ENCODE measurements at places on chromosomes 3 and 15.

DNA sequence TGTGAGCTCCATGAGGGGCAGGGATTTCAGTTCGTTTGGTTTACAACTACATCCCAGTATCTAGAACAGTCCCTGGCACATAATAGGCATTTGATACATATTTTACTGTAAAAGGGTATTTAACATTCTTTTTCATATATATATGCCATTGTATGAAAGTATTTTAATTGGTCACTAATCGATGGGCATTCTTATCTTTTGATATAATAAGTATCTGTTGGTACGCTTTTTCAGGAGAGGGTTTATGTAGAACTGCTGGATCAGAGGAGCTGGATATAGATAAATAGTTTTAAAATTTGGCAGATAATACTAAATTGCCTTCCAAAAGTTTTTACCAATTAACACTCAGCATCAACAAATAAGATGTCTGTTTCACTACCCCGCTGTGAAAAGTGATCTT, 978 bp upstream of the RSL24D1 start:
- H3K27me3 ChIP-seq = no peaks in the 10 kb centered on the region
- peaks cover 15% of the 10 kb centered on the region for H3K4me1 ChIP-seq
- no peak for DNase-seq
- H3K27ac ChIP-seq = no peak overlapping the region
- peak overlapping the region; percentile 80 for H3K4me3 ChIP-seq

GRCh38 chr3:99780749-99781148, 36.9 kb upstream of the CMSS1 start:
- no peak for DNase-seq
- no peak overlapping the region for H3K4me3 ChIP-seq
- H3K27me3 ChIP-seq = no peaks in the 10 kb centered on the region
- no peaks in the 10 kb centered on the region for H3K4me1 ChIP-seq
- no peaks in the 10 kb centered on the region for H3K36me3 ChIP-seq

GRCh38 chr15:97759363-97759762, 201.1 kb upstream of the ARRDC4 start:
- DNase-seq = no peak
- H3K4me3 ChIP-seq = no peak overlapping the region
- no peak overlapping the region for H3K27ac ChIP-seq
- H3K27me3 ChIP-seq = peaks cover 10% of the 10 kb centered on the region

GRCh38 chr3:151198849-151199248, 4.2 kb downstream of the GPR171 start:
- H3K27me3 ChIP-seq = no peaks in the 10 kb centered on the region
- H3K27ac ChIP-seq = no peak overlapping the region
- no peak overlapping the region for H3K4me3 ChIP-seq
- H3K36me3 ChIP-seq = no peaks in the 10 kb centered on the region

GRCh38 chr3:127258733-127259132, 29.1 kb downstream of the PRR20G start:
- no peaks in the 10 kb centered on the region for H3K36me3 ChIP-seq
- H3K4me1 ChIP-seq = no peaks in the 10 kb centered on the region
- DNase-seq = no peak
- no peak overlapping the region for H3K4me3 ChIP-seq
- no peaks in the 10 kb centered on the region for H3K27me3 ChIP-seq
- H3K27ac ChIP-seq = no peak overlapping the region

DNA sequence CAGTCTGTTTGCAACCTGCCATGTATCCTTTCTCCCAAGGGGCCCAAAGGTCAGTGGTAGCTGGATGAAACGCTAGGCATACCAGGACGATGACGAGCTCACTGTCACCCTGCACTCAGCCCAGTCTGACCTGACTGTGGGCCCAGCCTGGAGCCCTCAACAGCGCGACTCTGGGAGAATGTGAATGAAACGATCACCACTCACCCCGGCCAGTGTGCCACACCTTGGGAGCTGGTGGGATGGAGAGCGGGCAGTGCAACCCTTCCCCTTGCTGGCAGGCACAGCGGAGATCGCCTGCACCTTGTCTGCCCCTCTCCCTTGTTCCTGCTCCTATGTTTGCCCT, 27.2 kb downstream of the SRPRB start:
- H3K27ac ChIP-seq = no peak overlapping the region
- no peaks in the 10 kb centered on the region for H3K36me3 ChIP-seq

DNA sequence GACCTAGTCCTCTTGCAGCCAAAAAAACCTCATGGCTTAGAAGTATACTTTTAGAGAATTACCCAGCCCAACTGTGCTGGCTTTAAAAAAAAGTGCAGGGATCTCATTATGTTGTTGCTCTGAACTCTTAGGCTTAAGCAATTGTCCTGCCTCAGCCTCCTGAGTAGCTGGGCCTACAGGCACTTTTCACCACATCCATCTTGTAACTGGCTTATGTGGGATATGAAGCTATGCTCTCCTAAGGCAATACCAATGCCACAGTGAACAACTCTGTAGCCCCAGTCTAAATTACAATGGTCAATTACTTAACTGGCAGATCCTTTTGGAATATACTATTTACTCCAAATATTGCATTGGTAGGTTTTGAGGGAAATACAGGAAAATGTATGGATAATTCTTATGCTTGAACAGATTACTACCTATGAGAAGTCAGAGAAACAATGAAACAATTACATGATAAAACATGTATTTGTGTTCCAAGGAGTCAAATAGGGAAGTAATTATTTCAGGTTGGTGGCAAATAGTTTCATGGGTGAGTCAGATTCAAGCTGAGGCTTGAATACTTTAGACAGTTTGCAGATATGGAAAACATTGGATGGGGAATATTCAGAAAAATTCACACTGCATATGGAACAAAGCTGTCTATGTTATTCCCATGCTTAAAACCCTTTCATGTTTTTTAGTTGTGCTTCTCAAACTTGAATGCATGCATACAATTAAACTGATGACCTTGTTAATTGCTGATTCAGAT, 34.6 kb upstream of the GPR149 start:
- no peaks in the 10 kb centered on the region for H3K27me3 ChIP-seq
- H3K4me3 ChIP-seq = no peak overlapping the region
- no peak for DNase-seq
- H3K4me1 ChIP-seq = no peaks in the 10 kb centered on the region

- DNase-seq = no peak
- no peaks in the 10 kb centered on the region for H3K36me3 ChIP-seq
- no peaks in the 10 kb centered on the region for H3K27me3 ChIP-seq
- H3K27ac ChIP-seq = no peak overlapping the region
- no peak overlapping the region for H3K4me3 ChIP-seq
Observed at GRCh38 chr15:94587113-94587512, 355.8 kb downstream of the MCTP2 start.

DNA sequence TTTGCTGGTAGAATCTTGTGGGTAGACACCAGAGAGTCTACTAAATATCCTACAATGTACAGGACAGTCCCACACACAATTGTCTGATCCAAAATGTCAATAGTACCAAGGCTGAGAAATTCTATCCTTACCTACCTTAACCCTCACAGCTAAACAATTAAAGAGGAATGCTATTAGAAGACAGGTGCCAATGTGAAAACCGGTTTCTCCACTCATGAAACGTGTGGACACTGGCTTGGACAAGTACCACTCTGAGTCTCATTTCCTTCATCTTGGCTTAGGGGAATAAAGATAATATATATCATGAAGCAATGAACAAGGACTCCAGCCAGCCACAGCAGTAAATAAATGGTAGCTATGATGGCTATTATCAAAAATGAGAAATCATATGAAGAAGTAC, 90.2 kb downstream of the RFTN1 start:
- peaks cover 9% of the 10 kb centered on the region for H3K4me1 ChIP-seq
- DNase-seq = no peak
- no peaks in the 10 kb centered on the region for H3K36me3 ChIP-seq
- no peak overlapping the region for H3K4me3 ChIP-seq
- no peak overlapping the region for H3K27ac ChIP-seq

GRCh38 chr3:196287440-196288140, at the start of gene PCYT1A:
Gene PCYT1A (minus strand): TSS chr3:196287726. CDS start chr3:196270531, 17,195 bp downstream.
- peaks cover 6% of the 10 kb centered on the region for H3K4me1 ChIP-seq
- peak within 1 kb of the TSS; percentile 77 for H3K4me3 ChIP-seq
- H3K27me3 ChIP-seq = no peaks in the 10 kb centered on the region
- DNase-seq = peak; percentile 95
- H3K27ac ChIP-seq = peak within 1 kb of the TSS; percentile 85

GRCh38 chr3:149368674-149369497, 8.6 kb downstream of the TM4SF1 start:
- H3K4me3 ChIP-seq = no peak overlapping the region
- H3K27me3 ChIP-seq = no peaks in the 10 kb centered on the region
- peaks cover 30% of the 10 kb centered on the region for H3K4me1 ChIP-seq

GRCh38 chr3:105765308-105765639, 103.5 kb downstream of the CBLB start:
- no peak for DNase-seq
- no peaks in the 10 kb centered on the region for H3K36me3 ChIP-seq
- H3K27me3 ChIP-seq = no peaks in the 10 kb centered on the region

- no peak for DNase-seq
- H3K27ac ChIP-seq = no peak overlapping the region
- H3K36me3 ChIP-seq = no peaks in the 10 kb centered on the region
Observed at GRCh38 chr3:59644479-59645402, 594.9 kb upstream of the CFAP20DC start.

- H3K4me3 ChIP-seq = peak overlapping the region; percentile 76
- no peak for DNase-seq
Observed at GRCh38 chr3:167732313-167733065, 2.2 kb downstream of the PDCD10 start.

GRCh38 chr15:45417303-45417950, 39.1 kb upstream of the GATM start:
- no peaks in the 10 kb centered on the region for H3K4me1 ChIP-seq
- peaks cover 37% of the 10 kb centered on the region for H3K36me3 ChIP-seq
- H3K4me3 ChIP-seq = no peak overlapping the region
- no peak overlapping the region for H3K27ac ChIP-seq

DNA sequence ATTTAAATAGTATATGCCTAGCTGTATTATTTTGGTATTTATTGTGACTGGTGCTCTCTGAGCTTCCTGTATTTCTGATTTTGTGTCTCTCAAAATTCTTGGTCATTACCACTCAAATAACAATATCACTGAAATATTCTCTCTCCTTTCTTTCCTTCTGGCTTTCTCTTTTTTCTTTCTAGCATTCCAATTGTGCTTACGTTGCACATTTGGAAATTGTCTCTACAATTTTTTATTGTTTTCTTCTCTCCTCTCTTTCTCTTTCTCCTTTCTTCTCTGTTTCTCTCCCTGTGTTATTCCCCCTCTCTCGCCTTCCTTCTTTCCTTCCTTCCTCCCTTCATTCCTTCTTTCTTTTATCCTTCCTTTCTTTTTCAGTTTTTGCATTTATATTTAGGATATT, 89.6 kb upstream of the MCTP2 start:
- H3K36me3 ChIP-seq = no peaks in the 10 kb centered on the region
- peaks cover 18% of the 10 kb centered on the region for H3K27me3 ChIP-seq
- no peak overlapping the region for H3K27ac ChIP-seq
- H3K4me3 ChIP-seq = no peak overlapping the region
- no peaks in the 10 kb centered on the region for H3K4me1 ChIP-seq
- no peak for DNase-seq

GRCh38 chr15:23828786-23829185, 141.7 kb upstream of the NDN start:
- no peak for DNase-seq
- H3K36me3 ChIP-seq = no peaks in the 10 kb centered on the region
- H3K27ac ChIP-seq = no peak overlapping the region
- H3K4me3 ChIP-seq = no peak overlapping the region
- no peaks in the 10 kb centered on the region for H3K4me1 ChIP-seq

- H3K27me3 ChIP-seq = no peaks in the 10 kb centered on the region
- H3K4me3 ChIP-seq = no peak overlapping the region
- DNase-seq = no peak
- H3K4me1 ChIP-seq = no peaks in the 10 kb centered on the region
- no peak overlapping the region for H3K27ac ChIP-seq
Observed at GRCh38 chr3:43294975-43295374, 8.6 kb downstream of the SNRK start.

DNA sequence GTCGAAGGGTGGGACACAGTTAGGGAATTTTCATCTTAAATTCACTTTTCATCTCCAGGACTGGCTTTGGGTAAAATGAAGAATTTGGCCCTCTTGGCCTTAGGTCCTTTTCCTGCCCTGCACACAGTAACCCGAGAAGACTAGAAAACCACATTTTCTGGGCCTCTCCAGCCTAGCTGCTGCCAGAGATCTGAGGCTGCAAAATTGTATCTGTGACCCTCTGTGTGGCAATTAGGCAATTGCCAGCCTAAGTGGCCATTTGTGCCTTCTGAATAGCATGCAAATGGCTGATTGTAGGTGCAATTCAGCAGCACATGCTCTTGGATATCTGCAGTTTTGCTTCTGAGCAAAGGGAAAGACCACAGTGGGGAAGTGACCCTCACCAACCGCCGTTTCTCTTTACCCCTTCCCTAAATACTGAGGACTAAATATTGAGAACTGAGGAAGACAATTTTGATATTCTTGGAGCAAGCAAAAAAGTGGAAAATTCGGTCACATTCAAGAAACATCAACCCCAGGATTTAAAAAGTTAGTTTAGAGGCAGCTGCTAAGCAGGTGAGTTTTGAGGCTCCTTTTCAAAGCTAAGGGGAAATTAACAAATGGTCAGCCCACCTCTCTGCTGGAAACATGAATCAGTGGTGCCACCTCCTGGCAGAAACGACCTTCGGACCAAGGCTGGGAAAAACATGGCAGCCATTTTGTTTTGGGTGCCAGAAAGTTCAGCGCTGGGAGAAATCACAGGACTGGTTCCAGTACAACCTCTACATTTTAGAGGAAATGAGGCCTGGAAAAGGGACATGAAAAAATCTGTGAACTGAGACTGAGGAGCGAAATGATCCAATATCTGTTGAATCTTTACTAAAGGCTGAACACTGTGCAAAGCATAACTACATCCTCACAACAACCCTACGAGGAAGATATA, 56.6 kb upstream of the PRTG start:
- no peaks in the 10 kb centered on the region for H3K27me3 ChIP-seq
- peak; percentile 80 for DNase-seq
- H3K4me1 ChIP-seq = peaks cover 30% of the 10 kb centered on the region

- H3K27ac ChIP-seq = no peak overlapping the region
- peaks cover 2% of the 10 kb centered on the region for H3K4me1 ChIP-seq
- no peaks in the 10 kb centered on the region for H3K27me3 ChIP-seq
Observed at GRCh38 chr15:68725736-68726135, 95.0 kb downstream of the ANP32A start.

DNA sequence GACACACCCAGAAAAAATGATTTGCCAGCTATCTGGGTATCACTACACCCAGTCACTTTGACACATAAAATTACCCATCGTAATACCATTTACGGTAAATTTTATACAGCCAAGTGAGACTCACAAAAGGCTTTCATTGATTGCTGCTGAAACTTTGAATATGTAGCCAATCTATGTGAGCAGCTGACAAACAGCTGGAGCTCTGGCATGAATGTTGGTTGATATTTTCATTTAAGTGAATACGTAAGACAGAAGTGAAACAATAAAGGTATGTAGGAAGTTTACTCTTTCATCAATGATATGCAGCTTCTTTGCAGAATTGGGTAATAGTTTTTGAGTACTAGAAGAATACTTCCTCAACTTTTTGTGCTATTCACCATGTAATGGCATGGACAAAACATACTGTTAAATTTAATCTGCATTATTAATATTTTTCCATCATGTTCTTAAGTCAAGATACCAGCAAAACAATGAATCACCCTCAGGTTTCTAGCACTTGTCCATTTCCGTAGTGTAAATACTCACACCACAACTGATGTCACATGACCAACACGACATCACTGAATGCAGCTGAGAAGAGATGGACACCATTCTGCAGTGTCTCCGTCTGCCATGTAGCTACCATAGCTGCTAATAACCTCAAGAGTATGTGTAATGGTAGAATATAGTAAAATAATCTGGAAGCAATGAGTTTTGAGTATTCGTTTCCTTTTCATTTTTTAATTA, 205.9 kb upstream of the HES1 start:
- no peaks in the 10 kb centered on the region for H3K36me3 ChIP-seq
- H3K27ac ChIP-seq = no peak overlapping the region
- H3K27me3 ChIP-seq = no peaks in the 10 kb centered on the region
- peaks cover 6% of the 10 kb centered on the region for H3K4me1 ChIP-seq

- peaks cover 19% of the 10 kb centered on the region for H3K4me1 ChIP-seq
- DNase-seq = peak; percentile 78
- H3K4me3 ChIP-seq = peak overlapping the region; percentile 95
- peak overlapping the region; percentile 76 for H3K27ac ChIP-seq
Observed at GRCh38 chr15:70762469-70763119, 764 bp downstream of the UACA start.

All from neural progenitor cell (in vitro differentiated cells).